ENCODE measurements at places on chromosomes 12 and 14.

GRCh38 chr14:101257551-101257950 is 303.7 kb upstream of the DIO3 start:
- DNase-seq: no peak

GRCh38 chr12:96255077-96255476 is 60.9 kb downstream of the ELK3 start:
- no peak for DNase-seq

DNA sequence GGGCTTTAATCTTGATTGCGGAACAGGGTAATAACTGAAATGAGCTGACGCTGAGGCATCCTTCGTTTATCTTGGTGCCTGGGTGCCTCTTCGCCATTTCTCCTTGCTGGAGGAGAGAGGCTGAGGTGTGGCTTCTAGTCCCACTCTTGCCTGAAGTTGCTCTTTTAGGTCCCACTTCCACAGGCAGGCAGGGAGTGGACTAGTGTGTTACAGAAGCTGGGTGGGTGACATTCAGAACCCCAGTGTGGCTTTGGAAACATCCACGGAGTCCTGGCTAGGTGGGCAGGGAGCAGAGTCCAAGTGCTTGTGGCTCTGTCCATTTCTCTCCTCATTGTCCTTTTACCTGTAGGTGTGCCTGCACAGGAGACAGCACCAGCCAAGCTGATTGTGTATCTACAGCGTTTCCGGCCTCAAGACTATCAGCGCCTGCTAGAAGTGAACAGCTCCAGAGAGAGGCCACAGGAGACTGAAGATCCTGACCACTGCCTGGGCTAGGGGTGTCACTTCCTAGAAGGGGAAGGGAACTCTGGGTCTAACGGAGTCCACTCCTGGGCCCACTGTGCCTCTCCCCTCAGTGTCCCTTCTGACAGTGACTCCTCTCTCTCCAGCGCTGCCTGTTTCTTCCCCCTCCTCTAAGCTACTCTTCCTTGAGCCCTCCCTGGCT is 2.4 kb downstream of the THTPA start:
- no peak for DNase-seq

- no peak for DNase-seq
Measured at GRCh38 chr12:111439657-111440151, 34.0 kb downstream of the SH2B3 start.

- no peak for DNase-seq
Measured at GRCh38 chr14:101735453-101735852, 26.1 kb upstream of the PPP2R5C start.

- no peak for DNase-seq
Measured at GRCh38 chr14:63671987-63672386, 30.3 kb upstream of the WDR89 start.

- no peak for DNase-seq
Measured at GRCh38 chr12:131441060-131441396, 269.9 kb upstream of the SFSWAP start.

DNA sequence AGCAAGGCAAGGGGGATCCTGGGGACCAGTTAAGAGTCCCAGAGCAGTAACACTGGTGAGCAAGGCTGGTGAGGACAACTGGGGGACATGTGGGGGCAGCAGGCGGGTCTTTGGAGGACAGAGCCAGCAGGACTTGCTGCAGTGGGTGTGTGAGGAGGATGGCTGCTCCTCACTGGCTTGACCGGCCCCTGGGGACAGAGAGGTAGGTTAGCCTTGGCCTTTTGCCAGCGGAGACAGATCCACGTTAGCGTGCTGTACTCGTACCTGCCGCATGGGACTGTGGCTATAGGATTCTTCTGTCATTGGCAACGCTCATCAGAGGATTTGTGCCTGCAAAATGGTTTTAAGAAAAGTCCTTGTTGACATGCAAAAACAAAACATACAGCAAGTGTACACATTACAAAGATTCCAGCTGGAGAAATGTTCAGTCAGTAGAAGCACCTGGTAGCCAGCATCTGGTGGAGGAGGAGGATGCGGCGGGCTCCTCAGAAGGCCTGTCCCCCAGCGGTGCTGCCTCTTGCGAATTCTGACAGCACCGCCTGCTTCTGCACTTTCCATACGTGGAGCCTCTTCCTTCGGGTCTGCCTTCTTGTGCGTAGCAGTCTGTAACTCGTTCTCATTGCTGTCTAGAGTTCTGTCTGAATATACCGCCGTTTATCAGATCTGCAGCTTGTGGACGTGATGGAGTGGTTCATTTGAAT is 91.3 kb downstream of the EP400 start:
- no peak for DNase-seq

DNA sequence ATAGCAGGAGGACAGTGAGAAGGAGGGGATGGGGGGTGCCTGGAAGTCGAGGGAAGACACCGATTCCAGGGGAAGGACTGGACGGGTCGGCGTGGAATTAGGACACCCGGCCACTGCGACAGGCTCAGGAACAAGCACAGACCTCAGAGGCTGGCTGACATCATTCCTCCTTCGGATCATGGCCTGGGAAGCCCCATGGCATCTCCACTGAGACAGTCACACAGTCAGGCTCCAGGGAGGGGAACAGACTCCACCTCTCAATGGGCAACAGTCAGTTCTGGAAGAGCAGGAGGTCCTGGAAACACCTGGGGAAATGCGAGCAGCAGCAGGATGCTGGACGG is 67.9 kb upstream of the FBRSL1 start:
- DNase-seq: no peak

- no peak for DNase-seq
Measured at GRCh38 chr14:65074449-65075150, 27.7 kb downstream of the MAX start.

GRCh38 chr12:72511906-72512305 is 239.7 kb downstream of the TRHDE start:
- DNase-seq: no peak

DNA sequence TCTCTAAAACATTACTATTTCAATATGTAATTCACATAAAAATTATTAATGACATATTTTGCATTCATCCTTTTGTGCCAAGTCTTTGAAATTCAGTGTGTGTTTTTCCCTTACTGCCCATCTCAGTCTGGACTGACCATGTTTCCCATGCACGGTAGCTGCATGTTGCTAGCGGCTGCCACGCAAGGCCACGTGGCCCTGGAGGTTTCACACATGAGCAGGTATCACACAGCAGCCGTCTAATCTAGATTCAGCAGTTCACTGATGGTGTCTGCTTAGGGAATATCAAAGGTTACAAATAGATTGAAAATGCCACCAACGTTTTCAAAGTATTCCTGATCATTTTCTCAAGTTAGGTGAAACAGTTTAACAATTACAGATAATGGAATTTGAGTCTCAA is 234.8 kb upstream of the FKBP4 start:
- no peak for DNase-seq

DNA sequence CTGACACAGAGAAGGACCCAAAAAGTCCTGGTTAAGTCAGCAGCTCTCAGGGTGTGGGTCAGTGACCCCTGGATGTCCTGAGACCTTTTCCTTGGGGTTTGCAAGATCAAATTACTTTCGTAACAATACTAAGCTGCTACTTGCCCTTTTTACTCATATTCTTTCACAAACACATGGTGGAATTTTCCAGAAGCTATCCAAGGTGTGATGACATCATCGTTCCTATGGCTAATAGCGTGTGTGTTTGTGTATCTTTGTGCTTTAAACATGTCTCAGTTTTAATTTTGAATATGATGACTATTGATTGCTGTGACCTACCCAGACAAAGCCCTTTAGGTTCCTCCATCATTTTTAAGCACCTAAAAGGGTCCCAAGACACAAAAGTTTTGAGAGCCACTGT is 176.2 kb downstream of the PHETA1 start:
- no peak for DNase-seq

DNA sequence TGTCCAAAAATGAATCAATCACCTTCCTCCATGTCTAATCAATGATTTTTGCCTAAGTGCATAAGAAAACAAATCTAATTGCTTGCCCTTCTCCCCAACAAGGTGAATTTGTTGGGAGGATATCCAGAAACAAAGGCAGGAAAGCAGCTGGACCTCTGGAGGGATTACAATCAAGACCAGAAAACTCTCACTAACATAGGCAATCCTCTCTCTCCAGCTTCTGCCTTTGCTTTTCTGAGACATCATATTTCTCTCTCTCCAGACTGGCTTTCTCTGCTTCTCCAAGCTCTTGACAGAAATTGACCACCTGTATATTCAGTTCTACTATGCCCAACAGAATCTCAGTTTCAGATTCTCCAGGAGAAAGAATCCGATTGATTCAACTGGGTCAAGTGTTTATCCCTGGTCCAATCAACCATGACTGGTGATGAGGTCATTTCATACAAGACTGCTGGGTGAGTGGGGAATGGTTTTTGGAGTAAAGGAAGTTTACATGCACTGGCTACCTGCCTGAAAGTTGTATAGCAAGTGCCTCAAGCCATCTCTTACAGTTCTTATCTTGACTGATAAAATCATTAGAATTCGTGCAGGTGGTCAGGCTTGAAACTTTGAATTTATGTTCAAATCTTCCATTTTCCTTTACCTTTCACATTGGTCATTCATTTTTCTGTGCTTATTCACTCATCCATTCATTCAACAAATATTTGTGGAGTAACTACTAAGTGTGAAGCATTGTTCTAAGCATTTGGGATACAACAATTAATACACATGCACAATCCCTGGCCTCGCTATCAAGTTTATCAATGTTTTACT is 22.2 kb upstream of the CFAP54 start:
- DNase-seq: no peak

Data from activated B cell treated with CpG ODN at 0.5 μM for 24 hours (primary cell).